ENCODE measurements at places on chromosomes 6 and 20.

DNA sequence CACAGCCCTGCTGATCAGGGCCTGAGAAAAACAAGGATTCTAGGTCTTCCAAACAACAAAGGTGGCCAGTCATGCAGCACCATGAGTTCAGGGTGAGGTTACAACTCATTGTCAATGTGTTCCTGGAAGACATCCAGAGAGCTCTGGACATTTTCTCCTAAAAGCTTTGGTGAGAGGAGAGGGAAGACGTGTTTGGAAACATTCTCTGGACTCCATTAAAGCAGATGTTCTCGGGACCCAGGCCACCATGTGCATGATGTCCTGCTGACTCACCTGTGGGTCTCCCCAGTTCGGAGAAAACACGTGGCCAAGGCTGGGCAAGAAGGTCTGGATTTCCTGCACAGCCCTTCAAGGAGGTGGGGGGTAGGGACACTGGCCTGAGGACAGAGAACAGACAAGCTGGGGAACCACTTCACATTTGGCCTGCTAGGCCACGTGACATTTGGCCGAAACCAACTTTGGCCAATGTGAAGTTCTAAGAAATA, 61.6 kb downstream of the KCNB1 start:
- DNase-seq: no peak

DNA sequence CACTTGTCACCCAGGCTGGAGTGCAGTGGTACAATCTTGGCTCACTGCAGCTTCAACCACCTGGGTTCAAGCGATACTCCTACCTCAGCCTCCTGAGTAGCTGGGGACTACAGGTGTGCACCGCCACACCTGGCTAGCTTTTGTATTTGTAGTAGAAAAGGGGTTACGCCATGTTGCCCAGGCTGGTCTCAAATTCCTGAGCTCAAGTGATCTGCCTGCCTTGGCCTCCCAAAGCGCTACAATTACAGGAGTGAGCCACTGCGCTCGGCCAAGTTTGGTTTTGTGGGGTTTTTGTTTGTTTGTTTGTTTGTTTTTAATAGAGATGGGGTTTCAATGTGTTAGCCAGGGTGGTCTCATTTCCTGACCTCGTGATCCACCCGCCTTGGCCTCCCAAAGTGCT, 12.3 kb downstream of the LOC128125822 start:
- DNase-seq: no peak

- no peak for DNase-seq
Measured at GRCh38 chr20:10786678-10787077, 112.9 kb upstream of the JAG1 start.

GRCh38 chr6:41266541-41266940, 19.9 kb downstream of the TREM1 start:
- no peak for DNase-seq
